A549 treated with AZD2906 at 1 μM for 4 hours (cell line): ENCODE measurements at places on chromosomes 7 and 10. TPM values are rescaled to one million over a fixed set of nuclear protein-coding genes. Genes with fewer than 3 reads are reported as not detected.

Gene PTPN20
- total RNA-seq: 3.1 to 4.3 TPM (median 3.6 TPM) in 5 replicates

Gene MRM2
- 52.3 to 53.6 TPM (median 53.1 TPM) in 5 replicates for total RNA-seq

Gene EMX2
- total RNA-seq: 0.03 TPM in 1 of 5 replicates, not detected in the others

Gene SMARCD3
- total RNA-seq: 7.8 to 9.7 TPM (median 9.3 TPM) in 5 replicates

Gene CCL24
- 0.18 TPM in 1 of 5 replicates, not detected in the others for total RNA-seq

Gene AEBP1
- 0.06 TPM in 1 of 5 replicates, not detected in the others for total RNA-seq

Gene ASAH2
- total RNA-seq: 0.63 to 2.7 TPM (median 1.5 TPM) in 5 replicates

Gene CTAGE15
- not detected in 5 replicates for total RNA-seq

Gene GNAT3
- total RNA-seq: not detected in 5 replicates

Gene CLDN4
- 3.4 to 5.2 TPM (median 4.5 TPM) in 5 replicates for total RNA-seq

Gene OSBPL3
- total RNA-seq: 10.6 to 14.6 TPM (median 13.2 TPM) in 5 replicates

Gene MEOX2
- total RNA-seq: not detected in 5 replicates

Gene PLEKHS1
- 0.02 to 0.06 TPM (median 0.03 TPM) in 4 of 5 replicates, not detected in the other for total RNA-seq

Gene INMT
- total RNA-seq: 0.03 TPM in 1 of 5 replicates, not detected in the others

Gene PNLIP
- 0.13 to 0.28 TPM (median 0.14 TPM) in 4 of 5 replicates, not detected in the other for total RNA-seq

Gene TMEM213
- total RNA-seq: not detected in 5 replicates

Gene FBXL13
- 0.18 to 0.53 TPM (median 0.40 TPM) in 5 replicates for total RNA-seq

Gene AGBL3
- 0.75 to 1.4 TPM (median 0.96 TPM) in 5 replicates for total RNA-seq

Gene EPHB4
- 38.4 to 43.1 TPM (median 40.6 TPM) in 5 replicates for total RNA-seq

Gene CTAGE8
- not detected in 5 replicates for total RNA-seq

Gene OR9A2
- total RNA-seq: not detected in 5 replicates

Gene SLC26A5
- not detected in 5 replicates for total RNA-seq

Gene TAS2R3
- total RNA-seq: not detected in 5 replicates

Gene HELLS
- total RNA-seq: 22.9 to 28.0 TPM (median 25.2 TPM) in 5 replicates
